ENCODE measurements at places on chromosomes 5 and 9.

DNA sequence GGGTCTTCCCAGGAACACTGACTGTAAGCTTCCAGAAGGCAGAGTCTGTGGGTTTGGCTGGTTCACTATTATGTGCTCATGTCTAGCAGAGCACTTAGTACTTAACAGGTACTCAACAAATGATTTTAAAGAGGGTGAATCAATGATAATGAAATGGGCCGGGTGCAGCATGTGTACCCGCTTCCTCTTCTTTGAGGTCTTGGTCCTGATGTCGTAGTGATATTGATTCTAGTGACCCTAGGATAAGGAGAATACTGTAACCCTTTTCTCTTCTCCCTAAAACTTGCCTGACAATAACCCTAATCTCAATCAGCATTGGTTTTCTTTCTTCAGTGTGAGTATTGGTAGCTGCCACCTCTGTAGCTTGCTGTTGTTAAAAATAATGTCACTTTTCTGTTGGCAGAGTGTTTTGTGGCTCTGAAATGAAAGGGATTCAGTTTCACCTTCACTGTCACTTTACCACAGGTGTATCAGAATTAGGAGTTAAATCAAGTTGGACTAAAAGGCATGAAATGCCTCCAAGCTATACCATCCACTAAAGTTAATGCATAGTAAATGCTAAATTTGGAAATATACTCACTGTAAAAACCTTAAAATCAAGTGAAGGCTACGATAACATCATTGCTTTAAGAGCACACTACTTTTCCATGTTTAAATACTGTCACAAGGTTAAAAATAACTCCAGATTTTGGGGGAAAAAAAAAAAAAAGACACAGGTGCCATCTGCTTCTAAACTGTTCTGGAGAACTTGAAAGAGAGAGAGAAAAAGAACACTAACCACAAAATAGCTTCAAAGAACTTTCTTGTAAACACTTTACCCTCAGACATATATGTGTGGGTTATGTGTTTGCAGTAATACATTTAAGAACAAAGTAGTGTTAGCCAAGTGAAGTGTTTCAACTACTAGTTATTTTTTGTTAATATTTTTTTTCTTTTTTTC, 6.0 kb downstream of the CAMK4 start:
- no peak for DNase-seq

DNA sequence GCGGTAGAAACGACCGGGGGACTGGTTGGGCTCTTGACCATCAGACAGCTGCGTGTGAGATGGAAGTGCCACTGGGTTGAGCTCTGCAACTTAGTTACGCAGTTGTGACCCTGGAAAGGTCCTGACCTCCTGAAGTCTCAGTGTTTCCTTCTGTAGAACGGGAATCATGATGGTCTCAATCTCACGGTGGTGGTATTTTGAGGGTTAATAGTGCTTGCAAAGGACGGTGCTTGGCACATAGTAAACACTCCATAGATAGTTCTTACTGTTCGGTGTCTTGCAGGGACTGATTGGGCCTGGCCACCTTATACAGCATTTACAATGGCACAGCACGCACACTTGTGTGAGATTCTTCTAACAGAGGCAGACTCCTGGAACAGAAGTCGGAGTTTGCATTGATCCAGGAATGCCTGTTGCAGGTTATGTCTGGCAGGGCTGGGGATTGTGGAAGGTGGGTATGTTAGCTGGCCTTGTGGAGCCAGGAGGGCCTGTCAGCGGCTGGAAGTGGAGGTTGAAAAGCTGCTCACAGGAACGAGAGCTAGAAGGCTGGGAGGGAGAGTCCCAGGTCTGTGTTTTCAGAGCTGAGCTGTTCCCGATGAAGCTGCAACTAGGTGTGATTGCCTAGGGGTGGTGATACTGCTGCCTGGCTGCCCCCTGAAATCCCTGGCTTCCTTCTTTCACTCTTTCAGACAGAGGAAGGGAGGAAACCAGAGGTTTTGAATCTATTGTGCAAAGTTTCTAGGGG, 962 bp upstream of the TXN start:
- no peak for DNase-seq

DNA sequence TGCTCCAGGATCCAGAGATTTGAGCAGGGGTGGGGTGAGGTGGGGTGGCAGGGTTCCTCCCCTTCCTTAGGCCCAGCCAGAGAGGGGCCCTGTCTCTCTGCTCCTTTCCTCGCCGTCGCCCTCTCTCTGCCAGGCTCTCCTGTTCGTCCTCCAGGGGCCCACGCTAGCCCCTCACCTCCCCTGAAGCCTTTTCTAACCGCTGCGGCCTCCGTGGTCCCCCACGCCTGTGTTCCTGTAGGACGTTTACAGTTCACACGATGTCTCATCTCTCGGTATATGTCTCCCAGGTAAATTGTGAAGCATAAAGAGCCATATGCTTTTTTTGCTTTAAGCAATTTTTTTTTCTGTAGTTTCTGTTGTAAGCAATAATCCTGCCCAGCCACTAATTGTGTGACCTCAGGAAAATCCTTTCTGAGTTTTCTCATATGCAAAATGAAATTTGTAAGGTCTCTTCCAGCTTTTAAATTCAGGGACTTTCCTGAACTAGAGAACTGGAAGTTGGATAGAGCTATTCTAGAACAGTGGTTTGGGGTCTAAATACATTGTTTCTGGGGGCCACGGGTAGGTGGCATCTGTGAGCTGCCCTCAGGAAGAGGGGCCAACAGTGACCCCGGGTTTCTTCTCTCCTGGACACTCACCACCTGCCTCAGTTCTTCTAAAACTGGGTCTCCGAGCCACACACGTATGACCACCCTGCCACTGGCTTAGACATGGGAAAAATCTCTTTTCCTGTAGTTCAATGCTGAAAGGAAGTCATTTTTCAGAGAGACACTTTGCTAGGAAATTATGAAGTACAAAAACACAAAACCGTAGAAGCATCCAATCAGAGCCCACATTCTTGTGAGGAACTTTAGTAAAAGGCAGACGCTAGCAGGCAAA, 50.2 kb upstream of the ZNF366 start:
- no peak for DNase-seq

DNA sequence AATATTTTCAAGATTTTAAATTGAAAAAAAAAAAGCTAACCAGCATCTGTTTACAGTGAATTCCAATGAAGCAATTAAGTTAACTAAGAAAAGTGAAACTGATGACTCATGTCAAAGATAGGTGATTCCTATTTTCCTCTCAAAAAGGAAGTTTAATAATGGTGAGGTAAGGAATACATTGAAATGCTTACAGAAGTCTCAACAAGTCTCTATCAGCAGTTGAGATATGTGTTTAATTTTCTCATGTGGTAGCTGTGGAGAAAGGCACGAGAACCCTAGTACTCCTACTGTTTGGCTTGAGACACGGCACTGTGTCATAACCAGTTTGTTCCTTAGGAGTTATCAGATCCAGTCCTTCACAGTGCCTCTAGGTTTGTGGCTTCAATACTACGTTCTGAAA, 114.5 kb downstream of the SLC25A46 start:
- DNase-seq, result no peak

DNA sequence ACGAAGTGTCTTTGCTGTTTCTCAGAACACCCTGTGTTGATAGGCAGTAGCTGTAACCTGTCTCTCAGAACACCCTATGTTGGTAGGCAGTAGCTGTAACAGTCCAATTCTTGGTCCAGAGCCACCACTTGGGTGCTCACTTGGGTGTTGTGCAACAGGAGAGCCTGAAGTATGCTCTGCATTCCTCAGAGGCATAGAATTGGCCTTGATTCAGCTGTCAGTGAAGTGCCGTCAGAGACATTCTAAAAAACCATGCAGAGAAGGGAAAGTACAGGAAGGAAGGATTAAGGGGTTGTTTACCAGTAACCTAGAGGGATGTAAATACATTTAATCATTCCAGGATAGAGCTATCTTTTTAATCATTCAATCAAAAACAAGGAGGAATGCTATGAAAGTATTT, 231.2 kb downstream of the ARRDC3 start:
- no peak for DNase-seq

DNA sequence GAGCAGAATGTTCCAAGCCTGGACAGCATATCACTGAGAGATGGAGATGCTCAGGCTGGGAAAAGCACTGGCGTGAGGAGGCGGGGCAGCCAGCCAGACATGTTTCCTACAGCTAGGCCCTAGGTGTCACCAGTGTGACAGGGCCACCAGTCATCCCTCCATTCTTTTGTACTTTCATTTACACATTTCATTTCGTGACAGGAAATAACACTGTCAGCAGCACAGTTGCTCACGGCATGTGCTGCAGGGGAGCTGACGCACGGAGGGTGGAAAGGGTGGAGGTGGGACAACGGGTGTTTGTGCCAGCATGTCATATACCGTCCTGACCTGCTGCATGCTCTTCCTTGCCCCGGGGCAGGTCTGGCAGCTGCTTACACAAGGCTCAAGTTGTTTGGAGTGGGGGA, 14.8 kb upstream of the CEMIP2 start:
- DNase-seq, result peak; percentile 82

GRCh38 chr5:96140084-96140483, 178.4 kb upstream of the ELL2 start:
- no peak for DNase-seq

GRCh38 chr9:93673021-93673838, 96.8 kb downstream of the PHF2 start:
- DNase-seq, result no peak

- no peak for DNase-seq
These were observed 46.2 kb upstream of the FBXW11 start for GRCh38 chr5:172052450-172053236.

- no peak for DNase-seq
These were observed 379.2 kb downstream of the ACTL7B start for GRCh38 chr9:108476574-108476973.

DNA sequence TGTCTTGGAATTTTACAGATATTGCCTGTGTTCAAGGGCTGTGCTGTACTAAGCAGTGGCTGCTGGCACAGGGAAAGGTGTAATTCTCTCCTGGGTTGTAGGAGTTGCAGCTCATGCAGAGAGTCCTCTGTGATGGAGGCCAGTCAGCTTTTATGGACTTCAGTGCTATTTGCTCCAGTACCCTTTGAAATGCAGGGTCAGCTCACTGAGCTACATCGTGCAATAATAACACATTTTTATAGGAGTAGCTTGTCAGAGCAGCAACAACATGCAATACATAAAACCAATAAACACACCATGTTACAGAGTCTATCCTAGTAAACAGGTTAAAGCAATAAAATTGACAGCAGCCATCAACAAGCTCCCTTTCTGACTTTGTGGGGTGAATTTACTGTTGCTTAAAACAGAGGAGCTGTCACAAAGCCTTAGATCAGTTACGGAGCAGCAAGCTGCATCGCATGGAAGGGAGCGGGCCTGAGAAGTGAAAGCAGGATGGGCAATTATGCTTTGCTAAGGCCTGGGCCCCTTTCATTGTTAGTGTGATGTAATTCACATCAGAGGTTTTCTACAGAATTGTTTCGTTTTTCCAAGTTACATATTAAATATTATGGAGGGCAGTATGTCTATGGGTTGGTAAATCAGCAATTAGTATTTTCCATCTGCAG, 16.8 kb downstream of the CD180 start:
- no peak for DNase-seq

DNA sequence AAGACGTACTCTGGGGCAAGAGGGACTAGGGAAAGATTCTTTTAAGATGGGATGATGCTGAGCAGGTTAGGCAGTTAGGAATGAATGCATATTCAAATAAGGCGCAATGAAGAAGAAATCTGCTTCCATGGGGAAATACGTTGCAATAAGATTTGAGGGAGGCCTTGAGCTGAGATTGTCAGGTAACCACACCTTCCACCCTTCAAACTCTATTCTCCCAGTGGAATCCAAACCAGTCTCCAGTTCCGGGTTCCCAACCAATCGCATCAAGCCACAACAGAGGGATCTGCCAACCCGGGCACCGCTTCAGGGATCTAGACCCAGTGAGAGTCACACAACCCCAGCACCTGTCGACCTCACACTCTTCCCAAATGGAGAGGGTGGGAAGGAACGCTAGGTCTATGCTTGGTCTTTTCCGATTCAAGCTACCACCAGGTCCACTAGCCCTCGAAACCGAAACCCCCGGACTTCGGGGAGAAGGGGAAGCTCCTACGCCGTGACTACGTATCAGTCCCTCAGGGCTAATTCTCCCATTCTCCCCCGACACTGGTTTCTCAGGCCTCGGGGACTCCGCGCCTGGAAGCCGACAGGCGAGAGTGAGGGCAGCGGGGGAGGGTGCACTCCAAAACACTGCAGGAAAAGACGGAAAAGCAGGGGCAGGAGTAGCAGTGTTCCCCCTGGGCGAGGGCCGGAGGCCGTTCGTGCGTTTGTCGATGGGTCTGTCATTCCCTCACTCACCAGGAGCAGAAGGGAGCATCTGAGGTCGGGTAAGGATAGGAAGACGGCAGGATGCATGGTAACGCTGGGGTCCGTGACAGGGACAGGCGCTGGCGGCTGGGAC, 534 bp downstream of the ERP44 start:
- DNase-seq, result peak; percentile 50

DNA sequence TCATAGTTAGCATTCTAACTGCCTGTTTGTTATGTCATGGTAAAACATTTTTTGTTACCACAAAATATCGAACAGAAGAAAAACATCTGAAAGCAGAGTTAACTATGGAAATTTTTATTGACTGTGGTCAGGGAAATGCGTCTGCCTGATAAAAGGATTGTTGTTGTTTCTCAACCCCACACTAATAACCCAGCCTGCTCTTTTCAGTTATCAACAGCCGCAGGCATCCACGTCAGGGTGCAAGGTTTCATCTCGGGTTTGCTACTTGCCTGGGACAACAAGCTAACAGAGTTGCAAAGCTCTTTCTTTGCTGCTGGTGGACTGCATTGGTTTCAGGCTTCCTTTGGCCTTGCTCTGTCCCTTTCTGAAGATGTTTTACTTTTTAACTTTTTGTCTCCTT, 969.2 kb downstream of the CDH18 start:
- no peak for DNase-seq

GRCh38 chr5:177405805-177406204, 3.6 kb downstream of the F12 start:
- no peak for DNase-seq
